ENCODE measurements at places on chromosomes 5 and 9.

DNA sequence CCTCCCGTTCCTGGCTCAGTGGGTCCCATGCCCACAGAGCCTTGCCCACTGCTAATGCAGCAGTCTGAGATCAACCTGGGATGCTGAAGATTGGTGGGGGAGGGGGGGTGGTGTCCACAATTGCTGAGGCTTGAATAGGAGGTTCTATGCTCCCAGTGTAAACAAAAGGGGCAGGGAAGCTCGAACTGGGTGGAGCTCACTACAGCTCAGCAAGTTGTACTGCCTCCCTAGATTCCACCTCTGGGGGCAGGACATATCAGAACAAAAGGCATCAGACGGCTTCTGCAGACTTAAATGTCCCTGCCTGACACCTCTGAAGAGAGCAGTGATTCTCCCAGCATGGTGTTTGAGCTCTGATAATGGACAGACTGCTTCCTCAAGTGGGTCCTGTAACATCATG is 885.6 kb upstream of the COX7C start:
- DNase-seq = no peak

DNA sequence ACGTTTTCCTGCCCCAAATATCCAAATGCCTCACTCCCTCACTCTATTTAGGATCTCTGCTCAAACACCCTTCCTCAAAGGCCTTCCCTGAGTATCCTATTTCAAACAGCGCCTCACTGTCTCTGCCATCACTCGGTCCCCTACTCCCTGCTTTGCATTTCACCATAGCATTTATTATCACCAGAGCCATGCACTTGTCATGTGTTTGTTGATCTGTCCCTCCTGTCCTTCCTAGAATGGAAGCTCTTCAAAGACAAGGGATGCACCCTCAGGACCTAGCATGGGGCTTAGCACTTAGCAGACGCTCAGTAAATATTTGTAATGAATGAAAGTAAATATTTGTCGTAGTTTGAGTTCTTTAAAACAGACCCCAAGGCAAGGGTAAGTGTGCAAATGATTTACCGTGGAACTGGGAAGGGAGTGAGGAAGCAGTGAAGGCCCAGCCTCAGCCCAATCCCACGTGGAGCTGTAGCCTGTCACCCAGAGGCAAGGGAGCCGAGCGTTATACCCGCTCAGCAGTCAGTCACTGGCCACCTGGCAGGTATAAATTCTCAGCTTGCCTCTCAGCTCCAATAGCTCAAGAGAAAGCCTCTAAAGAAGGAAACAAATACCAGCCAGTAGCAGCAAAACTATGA is 97.7 kb upstream of the KIF2A start:
- DNase-seq = no peak

DNA sequence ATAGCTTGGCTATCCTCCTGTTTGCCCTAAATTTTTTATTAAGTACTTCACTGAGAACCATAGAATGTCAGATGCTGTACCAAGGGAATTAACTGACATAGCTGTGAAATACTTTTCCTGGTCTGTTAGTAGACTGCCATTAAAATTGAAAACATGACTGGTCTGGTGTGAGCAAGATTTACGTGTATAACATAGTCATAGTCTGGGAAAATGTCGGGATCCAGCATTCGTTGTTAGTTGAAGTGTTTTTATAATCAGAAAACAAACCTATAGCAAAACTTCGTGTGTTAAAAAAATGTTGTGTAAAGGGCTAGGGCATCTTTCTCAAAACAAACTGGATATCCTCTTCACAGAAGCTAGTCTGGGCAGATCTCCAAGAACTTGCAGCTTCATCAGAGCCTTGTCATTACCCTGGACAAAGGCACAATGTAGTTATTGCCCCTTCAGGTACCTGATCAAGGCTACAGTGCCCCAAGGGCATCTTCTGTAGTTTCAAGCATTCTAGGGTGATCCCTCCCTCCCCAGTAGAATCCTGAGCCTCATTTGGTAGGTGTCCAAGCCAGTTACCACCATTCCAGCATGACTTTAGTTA is 454.2 kb upstream of the SGCD start:
- no peak for DNase-seq

DNA sequence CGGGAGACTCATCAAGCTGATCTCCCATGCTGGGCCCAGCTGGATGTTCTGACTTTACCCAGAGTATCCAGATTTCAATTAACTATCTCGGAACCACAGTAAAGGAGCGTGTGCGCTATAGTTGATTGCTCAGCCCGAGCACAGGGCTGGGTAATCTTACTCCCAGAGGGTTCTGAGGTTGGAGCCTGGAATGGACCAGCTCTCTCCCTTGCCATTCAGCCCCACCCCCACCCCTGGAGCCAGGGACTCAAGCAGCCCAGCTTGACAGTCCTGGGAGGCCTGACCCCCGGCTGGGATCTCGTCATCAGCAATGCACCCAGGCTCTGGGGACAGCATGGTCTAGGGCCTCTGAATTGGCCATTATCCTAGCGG is 23.7 kb upstream of the PTGES start:
- DNase-seq = no peak

DNA sequence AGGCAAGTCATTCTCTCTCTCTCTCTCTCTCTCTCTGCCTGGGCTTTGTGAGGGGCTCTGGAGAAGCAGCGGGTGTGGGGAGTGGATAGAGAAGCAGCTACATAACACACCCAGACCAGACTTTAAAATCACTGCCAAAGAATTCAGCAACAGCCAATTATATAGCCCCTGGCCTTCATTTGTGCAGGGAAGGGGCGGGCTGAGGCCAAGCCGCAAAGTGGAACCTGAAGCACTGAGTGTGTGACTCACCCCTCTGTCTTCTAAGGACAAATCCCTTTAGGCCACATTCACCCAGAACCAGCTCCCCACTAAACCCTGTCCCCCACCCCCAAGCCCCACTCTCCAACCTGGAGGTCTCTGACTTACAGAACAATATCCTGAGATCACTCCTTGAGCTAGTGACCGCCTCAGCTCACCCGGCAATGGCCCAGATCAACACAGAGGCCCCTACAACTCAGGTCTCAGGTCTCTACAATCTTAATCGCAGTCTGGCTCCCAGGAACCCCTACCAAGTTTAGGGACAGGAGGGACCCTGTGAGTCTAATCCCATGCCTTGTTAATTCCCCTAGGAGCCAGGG is 6.0 kb downstream of the B4GALT1 start:
- DNase-seq = no peak

- no peak for DNase-seq
These were observed 200 bp downstream of the NPR3 start for GRCh38 chr5:32711362-32711680.

- no peak for DNase-seq
These were observed 65.7 kb downstream of the EFNA5 start for GRCh38 chr5:107604990-107605389.

DNA sequence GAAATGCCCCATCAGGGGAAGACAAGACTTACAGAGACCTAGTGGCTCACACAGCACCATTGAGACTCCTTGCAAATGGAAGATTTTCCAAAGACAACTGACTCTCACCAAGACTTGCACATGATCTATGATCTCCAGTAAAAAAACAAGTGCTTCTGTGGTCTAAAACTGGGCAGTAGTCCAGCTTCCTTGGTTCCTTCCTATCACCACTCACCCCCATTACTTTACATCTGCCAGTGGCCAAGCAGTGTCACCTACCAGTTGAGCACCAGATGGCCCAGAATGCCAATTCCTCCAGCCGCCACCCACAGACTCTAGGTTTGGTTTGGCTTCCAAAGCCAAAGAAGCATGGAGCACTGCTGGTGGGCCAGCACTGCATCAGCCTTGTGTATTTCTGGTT is 47.7 kb downstream of the SH3TC2 start:
- no peak for DNase-seq

DNA sequence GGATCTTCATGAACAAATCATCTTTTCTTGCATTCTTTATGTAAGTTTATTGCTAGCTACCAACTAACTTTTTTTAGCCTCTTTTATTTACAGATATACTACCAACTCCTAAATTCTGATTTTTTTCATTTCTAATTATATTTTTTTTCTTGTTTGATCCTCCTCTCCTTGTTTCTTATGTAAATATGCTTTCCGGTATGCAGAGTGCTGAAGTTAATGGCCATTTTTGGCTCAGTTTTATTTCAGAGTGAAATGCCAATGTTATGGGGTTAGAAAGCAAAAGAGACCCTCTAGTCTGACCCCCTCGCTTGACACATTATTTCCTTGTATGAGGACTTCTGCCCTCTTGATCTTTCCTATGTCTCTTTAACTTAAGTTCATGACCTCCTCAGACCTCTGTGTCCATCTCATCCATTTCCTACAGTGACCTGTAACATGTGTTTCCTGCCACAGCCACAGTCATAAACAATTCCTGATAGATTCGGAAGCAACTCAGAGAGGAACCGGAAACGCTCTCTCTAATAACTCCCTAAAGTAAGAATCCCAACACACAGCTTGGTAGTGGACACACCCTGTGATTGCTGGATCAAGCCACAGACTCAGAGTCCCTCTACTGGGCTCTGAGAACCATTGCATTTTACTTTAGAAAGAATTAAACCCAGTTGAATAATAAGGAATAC is 42.9 kb upstream of the AFAP1L1 start:
- DNase-seq = no peak

DNA sequence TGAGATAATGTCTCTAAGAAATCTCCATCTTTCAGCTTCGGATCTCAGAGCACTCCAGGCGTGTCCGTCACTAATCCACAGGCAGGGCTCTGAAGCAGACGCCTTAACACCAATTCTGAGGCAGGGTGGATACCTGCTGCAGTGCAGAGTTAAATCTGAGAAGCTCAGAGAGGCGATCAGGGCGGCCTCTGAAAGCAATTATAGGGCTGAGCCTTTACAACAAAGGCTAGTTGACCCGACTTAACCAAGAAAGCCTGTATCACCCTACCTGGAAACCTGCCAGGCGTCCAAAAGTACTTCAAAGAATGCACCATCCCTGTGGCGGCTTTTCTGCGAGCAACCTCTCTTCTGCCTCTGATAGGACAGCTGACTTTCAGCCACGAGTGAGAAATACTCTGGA is 134.8 kb upstream of the MSX2 start:
- DNase-seq = no peak

DNA sequence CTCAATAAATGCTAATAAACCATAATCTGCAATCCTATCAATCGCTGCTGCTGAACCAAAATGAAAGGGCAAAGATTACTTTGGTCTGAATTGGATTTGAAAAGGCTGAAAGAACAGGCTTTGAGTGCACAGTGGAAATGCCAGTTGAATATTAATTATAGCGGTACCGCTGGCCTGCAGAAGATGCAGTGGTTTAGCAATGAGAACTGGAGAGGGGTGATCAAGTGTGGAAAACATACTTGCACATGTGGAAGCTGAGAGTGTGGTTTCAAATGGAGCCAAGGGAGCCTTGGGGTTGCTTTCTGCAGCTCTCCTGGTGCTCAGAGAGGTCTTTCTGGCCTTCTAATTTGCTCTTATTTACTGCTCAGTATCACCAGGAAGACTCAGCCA is 133.9 kb downstream of the PTTG1 start:
- DNase-seq = no peak

DNA sequence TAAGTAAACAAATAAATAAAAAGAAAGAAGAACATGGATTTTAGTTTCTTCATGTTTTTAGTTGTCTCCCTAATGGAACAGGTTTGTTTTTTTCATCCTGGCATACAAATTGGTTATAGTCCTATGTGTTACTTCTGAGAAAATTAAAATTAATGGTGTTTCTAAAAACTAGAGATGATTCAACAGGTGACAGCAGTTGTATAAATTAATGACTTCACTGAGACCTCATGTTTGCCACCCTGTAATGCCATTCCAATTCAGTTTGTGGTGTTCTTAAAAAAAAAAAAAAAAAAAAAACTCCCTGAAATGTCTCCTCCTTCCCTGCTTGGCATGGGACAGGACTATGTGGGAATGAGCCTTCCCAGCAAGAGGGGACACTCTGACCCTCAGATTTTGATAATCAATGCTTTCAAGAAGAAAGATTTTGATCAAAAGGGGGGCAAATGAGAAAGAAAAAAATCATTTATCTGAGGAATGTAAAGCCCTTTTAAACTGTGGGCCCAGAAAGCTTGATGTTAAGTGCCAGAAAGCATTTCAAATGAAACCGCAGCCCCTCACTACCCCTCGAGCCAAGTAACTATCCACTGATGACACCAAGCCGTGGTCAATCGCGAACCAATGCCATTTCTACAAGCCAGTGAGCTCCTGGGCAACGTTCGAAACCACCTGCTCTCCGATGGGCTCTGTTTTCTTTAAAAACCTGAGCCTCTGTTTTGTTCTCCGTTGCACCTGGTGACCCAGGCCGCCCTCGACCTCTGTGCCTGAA is 941 bp downstream of the EXD3 start:
- no peak for DNase-seq

DNA sequence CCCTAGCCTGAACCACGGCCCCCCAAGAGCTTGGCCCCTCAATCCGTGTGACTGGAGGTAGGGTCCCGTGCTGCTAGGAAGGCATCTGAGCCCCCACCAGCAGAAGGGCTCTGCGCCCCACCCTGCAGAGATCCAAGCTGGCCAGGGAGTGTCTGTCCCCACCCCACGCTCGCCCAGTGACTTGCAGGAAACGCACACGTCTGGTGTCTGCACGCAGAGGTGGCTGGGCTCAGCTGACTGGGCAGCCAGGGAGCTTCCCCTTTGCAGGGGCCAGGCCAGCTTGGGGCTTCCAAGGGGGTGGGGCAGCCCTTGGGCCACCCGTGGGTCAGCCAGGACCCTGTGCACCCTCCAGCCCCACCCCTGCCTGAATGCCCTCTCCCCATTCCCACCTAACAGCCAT is 24.3 kb downstream of the NOTCH1 start:
- DNase-seq = no peak

DNA sequence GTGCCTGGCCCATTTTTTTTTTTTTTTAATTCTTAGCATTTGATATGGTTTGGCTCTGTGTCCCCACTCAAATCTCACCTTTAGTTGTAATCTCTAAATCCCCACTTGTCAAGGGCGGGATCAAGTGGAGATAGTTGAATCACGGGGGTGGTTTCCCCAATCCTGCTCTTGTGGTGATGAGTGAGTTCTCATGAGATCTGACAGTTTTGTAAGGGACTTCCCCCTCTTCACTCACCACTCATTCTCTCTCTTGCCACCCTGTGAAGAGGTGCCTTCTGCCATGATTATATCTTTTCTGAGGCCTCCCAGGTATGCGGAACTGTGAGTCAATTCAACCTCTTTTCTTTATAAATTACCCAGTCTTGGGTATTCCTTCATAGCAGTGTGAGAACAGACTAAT is 27.2 kb downstream of the NDUFAF2 start:
- DNase-seq = peak; percentile 27

GRCh38 chr5:124920909-124921666 is 174.6 kb upstream of the ZNF608 start:
- no peak for DNase-seq

DNA sequence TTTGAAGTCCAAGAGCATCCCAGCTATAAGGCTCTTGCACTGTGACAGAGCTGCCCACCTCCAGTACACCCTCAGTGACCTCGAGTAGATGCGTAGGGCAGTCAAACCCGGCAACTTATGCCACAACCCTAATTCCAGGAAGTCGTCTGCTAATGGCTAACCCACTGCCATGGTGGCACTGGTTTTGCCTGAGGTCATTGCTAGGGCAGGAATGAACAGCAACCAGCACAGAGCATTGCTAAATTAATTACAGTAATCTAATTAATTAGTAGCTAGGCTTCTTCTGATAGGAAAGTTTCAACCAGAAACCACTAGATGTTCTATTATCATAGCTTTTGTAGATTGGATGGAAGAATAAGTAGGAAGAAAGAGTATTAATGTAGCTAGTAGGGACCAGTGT is 122.8 kb downstream of the DPYSL3 start:
- no peak for DNase-seq

GRCh38 chr5:1033606-1034420 is 25.2 kb downstream of the NKD2 start:
- no peak for DNase-seq

- no peak for DNase-seq
These were observed 150.5 kb downstream of the GAPVD1 start for GRCh38 chr9:125412166-125412565.

GRCh38 chr5:170145462-170145861 is 39.8 kb downstream of the FOXI1 start:
- no peak for DNase-seq
